Non-pigmented ciliary epithelial cell (primary cell): ENCODE measurements at places on chromosomes 16 and 17.

GRCh38 chr17:77036841-77037381, 103.9 kb upstream of the SEC14L1 start:
- DNase-seq = no peak

GRCh38 chr17:49035470-49036269, 38.5 kb downstream of the IGF2BP1 start:
- no peak for DNase-seq

GRCh38 chr16:71201054-71201453, 29.5 kb downstream of the HYDIN start:
- no peak for DNase-seq

DNA sequence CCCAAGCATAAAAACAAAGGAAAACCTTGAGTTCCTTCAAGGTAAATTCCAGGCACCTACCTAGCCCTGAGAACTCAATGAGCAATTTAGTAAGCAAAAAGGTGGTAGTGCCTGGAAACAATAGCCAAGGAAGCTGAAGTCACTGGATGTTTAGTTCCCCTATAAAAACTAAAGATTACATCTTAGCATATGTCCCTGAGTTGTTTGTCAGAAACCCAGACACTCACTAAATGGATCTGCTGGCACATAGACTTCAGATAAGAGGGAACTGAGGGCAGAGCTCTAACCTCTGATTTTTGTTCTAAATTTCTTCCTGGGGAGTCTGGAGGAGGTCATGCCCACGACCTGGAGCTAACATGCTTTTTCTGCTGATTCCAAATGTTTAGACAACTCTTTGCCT, 532.8 kb upstream of the SALL1 start:
- no peak for DNase-seq
